ENCODE measurements at places on chromosomes 6 and 20.

GRCh38 chr20:17611290-17611539, 41.3 kb downstream of the DSTN start:
- DNase-seq = no peak

GRCh38 chr6:127085181-127085580, 33.3 kb upstream of the RSPO3 start:
- DNase-seq = no peak

- no peak for DNase-seq
Measured at GRCh38 chr6:75317503-75318206, 33.1 kb upstream of the TMEM30A start.

DNA sequence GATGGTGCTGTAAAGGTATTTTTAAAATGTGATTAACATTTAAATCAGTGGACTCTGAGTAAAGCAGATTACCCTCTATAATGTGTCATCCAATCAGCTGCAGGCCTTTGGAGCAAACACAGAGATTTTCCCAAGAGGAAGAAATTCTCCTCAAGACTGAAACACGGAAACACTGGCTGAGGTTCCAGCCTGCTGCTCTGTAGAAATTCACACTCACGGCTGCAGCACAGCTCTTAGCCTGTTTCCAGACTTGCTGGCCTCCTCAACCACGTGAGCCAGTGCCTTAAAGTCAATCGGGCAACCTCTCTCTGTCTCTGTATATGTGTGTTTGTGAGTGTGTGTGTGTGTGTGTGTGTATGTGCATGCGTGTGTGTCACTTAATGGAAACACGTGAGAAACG, 41.1 kb downstream of the PDE10A start:
- no peak for DNase-seq

Data from CD4-positive, alpha-beta T cell treated with Interleukin-15 for 4 hours (primary cell).